ENCODE measurements at places on chromosomes 2 and 18. TPM values are rescaled to one million over a fixed set of nuclear protein-coding genes. Genes with fewer than 3 reads are reported as not detected.

- DNase-seq = no peak
Measured at GRCh38 chr2:239932881-239933735, 92.0 kb downstream of the NDUFA10 start.

DNA sequence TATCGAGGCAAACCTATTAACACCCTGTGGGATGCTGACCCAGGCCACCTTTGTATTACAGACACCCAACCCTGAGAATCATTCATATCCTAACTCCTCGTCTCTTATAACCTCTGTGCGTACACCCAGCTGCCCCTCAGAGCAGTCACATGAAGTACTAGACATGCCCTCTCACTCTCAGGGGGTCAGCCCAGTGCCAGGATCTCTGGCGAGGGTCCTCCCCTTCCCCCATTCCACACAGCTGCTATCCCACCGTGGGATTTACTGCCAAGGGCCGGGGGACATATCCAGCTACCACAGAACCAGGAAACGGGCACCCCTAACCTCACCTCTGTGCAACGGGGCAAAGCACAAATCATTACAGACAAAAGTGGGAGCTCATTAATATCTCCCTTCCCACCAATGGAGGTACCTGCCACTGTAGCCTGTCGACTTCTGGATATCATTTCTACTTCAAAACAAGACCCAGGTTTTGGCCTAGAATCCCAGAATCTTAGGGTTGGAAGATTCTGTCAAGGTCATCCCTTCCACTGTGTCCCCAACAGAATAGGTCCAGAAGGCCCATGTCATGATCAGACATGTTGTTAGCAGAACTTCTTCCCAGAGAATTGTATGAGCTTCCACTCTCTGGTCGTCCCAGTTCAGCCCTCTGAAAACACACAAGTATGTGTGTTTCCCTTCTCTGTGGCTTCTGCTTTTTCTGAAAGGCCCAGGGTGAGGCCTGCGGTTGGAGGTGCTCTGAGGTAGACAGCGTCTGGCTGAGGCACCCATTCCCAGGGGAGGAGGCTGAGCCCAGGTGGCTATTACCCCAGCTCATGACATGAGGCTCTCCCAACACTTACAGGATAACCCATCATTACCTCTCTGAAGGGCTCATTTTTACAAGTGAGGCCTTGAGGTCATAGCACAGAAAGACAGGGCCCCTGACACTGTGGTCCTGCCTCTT is 1.7 kb downstream of the TMBIM1 start:
- DNase-seq = no peak

DNA sequence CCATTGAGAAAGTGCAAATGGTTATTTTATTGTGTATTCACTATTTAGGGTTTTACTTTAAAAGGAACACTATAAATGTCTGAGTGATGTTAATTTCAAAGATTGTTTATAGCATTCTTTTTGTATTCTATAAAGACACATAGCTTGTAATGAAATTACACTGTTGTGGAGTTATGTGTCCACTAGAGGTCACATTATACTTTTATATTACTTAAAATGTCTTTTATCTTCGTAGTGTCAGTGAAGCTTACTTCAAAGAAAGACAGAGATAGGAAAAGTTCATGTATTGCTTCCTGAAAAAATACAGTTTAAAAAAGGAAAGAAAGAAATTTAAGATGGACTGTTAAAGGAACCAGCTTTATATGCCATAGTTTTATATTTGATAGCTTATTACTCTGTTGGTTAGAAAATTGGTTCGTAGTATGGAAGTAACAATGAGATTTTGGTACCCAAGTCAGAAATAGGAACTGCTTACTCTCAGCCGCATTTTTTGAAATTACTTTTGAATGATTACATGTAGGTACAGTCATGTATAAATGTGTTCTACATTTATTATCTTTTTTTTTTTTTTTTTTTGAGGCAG is 20.5 kb downstream of the APLF start:
- DNase-seq = no peak

GRCh38 chr18:79422022-79422782 is 26.5 kb downstream of the NFATC1 start:
- DNase-seq = no peak

GALNT3 gene
- 33.1 TPM for total RNA-seq

GRCh38 chr18:9104244-9104901 is 1.9 kb downstream of the NDUFV2 start:
- DNase-seq = peak; percentile 36

- no peak for DNase-seq
Measured at GRCh38 chr18:13608791-13609532, 117.4 kb downstream of the FAM210A start.

GRCh38 chr18:65704046-65704445 is 46.8 kb upstream of the CDH7 start:
- DNase-seq = no peak

CGREF1 gene
- total RNA-seq = 0.37 TPM

IMP4 gene
- 76.8 TPM for total RNA-seq

DNA sequence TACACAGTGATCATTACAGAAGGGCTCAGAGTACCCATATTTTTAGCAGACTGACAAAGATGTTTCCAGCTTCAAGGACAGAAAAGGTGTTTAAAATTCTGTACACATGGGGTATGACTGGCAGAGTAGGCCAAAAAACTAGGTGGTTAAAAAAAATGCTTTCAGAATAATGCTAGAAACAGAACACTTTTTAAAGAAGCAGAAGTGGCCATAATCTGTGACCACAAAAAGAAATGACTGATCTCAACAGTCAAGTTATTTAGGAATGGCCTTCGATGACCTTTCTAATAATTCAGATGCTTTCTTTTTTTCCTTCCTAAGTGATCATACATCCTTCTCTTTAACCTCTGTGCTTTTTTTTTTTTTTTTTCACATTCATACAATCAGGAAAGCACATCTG is 4.1 kb upstream of the AQP4 start:
- DNase-seq = no peak

- no peak for DNase-seq
Measured at GRCh38 chr2:8159211-8159965, 522.5 kb upstream of the ID2 start.

NCKAP1 gene
- total RNA-seq = 308 TPM

- DNase-seq = no peak
Measured at GRCh38 chr18:55547705-55548056, 40.3 kb downstream of the TCF4 start.

PKDCC gene
- total RNA-seq = 3.9 TPM

DNA sequence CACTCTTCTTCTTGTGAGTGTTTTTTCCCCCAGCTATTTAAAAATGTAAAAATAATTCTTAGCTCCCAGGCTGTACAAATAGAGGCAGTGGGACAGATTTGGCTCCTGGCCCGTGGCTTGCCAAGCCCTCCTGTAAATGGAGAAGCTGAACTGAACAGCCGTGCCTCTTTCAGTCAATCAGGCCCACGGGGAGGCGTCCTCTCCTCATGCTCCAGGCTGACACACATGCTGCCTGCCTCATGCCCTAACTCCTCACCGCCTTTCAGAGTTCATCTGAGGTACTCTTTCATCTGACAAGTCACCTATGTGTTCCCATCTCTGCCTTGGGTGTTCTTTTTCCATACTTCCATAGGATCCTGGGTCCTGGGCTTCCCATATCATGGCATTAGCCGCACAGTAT is 58.9 kb downstream of the BMP10 start:
- no peak for DNase-seq

PPIG gene
- 28.4 TPM for total RNA-seq

GAD1 gene
- total RNA-seq = 4.3 TPM

GRCh38 chr18:44107187-44107586 is 573.5 kb upstream of the SETBP1 start:
- DNase-seq = no peak

DNA sequence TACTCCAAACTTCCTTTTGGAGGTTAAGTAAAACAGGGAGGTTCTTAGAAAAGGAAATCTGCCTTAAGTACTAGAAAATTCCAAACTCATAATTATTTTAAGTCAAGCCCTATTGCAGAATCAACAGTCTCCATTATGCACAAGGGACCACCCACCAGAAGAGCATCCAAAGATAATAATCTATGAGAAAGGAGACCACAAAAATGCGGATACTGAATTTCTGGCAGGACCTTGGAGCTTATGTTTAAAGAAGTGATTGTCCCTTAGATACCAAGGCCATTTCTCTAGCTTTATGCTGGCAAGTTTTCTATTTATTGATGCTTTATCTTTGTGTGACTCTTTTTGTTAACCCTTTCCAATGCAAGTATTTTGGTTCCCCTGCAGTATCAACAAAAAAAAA is 404.0 kb upstream of the MMADHC start:
- peak; percentile 67 for DNase-seq

- DNase-seq = peak; percentile 53
Measured at GRCh38 chr2:222424276-222424728, at the start of gene SGPP2. Gene SGPP2 (plus strand): TSS chr2:222424543. CDS start chr2:222424603, 60 bp downstream.

DNA sequence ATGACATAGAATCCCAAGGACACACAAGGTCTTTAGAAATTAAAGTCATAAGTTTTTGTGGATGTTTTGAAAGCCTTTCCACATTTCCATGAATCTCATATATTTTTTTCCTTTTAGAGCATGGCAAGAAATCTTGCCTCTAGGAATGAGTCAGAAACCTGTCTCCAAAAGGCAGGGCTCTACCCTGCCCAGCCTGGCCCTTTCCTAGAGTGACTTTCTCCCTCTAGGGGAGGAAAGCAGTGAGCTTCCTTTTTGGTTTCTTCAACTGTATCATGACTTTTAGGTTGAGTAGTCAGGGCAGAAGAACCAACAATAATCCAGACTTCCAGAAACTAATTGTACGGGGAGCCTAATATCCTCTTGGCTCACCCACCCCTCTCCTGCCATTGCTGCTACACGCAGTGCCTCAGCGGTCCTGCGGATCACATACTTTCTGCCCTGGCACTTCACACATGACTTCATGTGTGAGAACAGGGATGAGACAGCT is 300.3 kb downstream of the AGPS start:
- DNase-seq = peak; percentile 11

DNA sequence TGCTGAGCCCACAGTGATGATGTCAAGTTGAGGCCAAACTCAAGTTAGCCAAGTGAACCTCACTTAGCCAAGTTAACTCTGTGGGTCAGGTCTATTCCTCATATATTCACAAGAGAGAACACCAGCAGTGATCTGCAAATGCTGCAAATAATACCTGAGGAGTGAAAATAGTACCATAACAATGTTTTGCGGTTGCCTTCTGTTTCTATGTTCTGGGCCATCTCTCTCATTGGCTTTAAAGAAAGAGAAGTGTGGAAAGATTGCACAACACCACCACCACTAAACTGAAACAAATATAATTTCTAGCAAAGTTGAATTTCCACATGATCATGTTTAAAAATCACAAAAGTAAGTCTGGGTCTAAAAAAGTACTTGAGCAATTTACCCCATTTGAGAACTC is 211.1 kb upstream of the GALNT5 start:
- no peak for DNase-seq

DNA sequence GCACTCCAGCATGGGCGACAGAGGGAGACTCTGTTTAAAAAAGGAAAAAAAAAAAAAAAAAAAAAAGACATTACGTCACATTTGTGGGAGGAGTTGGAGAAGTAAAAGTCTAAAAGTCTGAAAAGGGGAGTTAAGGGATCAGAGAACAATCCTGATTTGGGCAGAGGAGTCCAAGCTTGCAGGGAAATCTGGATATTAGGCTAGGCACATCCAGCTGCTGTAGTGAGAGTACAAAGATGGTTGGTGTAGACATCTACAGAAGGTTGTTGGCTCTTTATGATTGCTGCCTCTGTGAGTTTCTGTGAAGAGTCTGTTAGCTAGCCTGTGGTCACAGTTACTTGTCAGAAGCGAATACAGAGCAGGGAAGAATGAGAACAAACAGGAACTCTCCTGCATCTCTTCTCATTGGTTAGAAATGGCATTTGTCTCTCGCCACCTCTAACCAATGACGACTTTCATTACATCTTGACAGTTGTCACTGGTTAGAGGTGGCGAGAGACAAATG is 3.3 kb upstream of the OSBPL6 start:
- DNase-seq = no peak
